Activated CD8-positive, alpha-beta memory T cell treated with anti-CD3 and anti-CD28 coated beads, Interleukin-2, amount 50 U/mL, for 4 hours (primary cell): ENCODE measurements at places on chromosomes 7 and 10.
A peak's percentile ranks its signal among the peaks of the same experiment; 100 is the strongest.

- DNase-seq, result no peak
Measured at GRCh38 chr7:35785250-35785649, 15.6 kb upstream of the SEPTIN7 start.

GRCh38 chr7:94848531-94848930 lies 58.9 kb upstream of the PPP1R9A start:
- no peak for DNase-seq

DNA sequence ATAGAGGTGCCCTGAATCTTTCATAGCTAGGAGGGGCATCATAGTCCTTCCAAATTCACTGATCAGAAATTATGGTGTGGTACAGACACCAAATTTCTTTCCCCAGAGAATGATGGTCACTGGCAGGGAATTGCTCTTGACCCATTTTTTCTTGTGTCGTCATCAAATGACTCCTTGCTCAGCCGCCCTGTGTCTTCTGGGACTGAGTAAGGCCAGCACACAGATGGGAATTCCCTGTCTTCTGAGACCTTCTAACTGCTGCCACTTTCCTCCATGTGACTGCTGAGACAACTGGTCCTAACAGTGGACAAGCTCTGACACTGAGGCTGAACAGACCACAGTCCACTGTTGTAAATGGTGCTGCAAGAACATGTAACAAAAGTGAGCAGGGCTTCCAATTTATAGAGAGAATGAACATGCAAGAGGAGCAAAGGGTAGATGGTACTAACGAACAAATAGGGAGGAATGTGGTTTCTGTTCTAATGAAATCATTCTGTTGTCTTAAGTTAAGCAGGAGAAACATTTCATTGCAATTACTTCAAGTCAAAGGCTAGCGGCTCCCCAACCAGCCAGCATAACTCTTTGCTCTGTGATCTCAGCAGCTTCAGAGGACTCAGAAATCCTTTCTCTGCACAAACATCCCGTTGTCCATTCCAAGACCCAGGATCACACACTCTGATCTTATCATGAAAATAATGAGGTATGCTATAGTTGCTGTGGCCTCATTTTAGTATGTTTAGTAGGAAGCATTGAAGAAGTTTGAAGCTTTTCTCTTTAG lies 235.9 kb upstream of the PRSS1 start:
- no peak for DNase-seq

GRCh38 chr7:78176171-78176570 lies 377.6 kb downstream of the PHTF2 start:
- no peak for DNase-seq

GRCh38 chr10:129622736-129623135 lies 155.7 kb downstream of the MGMT start:
- DNase-seq, result no peak

DNA sequence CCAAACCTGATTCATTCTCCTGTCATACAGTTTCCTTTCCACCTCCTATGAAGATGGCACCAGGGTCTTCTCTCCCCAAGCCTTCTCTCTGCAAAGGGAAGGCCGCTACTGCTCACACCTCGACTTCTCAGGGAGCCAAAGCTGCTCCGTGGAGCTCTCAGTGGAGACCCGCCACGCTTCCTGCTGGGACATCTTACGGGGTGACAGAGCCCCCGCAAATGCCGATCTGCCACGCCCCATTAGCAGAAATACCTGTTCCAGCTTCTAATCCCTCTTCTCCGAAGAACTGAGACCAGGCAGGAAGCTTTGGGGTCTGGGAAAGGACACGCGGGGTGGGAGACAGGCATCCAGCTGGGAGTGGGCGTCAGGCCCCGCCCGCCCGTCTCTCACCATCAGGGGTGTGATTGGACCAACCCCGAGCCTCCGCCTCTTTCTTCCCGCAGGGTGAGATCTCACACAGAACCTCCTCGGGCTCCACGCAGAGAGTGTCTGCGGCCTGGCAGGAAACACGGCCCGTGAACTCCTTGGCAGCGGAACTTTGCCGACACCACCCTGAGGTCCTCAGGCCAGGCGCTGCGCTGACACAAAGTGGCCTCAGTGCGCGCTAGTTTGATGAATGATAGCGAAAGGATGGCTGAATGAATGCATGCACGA lies 12.0 kb upstream of the CALML5 start:
- no peak for DNase-seq

DNA sequence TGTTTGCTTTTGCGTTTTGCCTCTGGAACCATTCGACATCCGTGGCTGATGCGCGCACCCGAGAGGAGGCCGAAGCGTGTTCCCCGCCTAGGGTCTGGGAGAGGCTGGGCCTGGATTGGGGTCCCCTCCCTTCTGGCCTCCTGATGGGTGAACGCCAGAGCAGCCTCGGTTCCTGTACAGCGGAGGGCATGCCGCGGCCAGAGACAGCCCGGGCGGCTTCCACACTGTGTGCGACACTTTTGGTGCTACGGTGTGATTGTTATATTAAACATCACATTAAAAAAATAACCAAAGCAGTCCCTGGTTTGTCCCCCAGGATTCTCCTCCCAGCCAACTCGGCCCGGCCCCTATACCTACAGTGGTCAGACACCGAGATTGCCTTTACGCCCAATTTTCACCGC lies 3.7 kb upstream of the HOXA7 start:
- peak; percentile 27 for DNase-seq

DNA sequence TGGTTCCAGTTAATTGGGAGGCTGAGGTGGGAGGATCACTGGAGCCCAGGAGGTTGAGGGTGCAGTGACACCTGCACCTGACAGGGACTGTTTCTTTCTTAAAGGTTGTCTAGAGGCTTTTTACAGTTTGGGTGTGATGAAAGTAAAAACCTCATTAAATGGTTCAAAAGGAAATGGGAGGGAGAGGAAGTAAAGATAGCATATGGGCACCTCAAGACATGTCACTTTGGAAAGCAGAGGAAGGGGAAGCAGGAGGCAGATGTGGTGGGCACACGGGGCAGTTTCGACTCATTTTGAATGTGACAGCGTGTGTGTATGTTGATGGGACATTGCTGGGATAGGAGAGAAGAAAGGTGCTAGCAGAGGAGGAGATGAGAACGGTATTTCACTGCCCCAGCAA lies 203.1 kb downstream of the MLLT10 start:
- DNase-seq, result no peak

DNA sequence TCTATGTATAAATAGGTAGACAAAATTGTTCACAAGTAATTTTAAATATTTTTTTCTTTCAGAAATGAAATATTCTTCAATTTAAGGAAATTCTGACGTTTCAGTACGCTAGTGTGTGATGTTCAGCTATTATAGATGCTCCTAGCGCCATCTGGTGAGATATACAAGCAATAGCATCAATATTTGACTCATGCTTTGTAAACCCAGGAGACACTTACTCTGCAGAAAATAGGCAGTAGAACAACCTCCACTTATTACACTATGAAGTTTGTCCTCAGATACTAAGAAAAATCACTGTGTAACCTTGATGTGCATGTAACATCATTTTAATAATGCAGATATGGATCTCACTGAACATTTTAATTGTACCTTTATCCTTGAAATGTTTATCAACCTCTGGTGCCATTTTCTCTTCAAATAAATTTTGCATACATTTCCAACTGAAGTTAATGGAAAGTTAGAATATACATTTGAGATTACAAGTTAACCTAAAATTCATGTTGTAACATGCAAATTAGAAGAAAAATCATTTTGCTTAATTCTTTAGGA lies 151.5 kb upstream of the FAM3C start:
- no peak for DNase-seq

DNA sequence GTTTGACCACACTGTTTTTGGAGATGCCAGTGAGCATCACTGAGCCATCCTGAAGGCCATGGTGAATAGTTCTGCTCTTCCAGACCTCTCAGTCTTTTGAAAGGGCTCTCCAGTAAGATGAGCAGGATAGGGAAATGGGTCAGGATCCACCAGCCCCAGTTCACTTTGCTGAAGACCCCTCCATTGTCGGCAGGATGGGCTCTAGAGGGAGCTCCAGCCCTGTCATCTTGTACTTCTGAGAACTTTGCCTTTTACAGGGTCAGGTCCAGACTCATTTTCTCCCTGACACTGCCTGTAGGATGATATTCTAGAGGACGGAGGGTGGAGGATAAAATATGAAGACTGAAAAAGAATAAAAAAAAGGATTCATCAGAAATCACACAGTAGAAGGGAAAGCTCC lies 13.1 kb downstream of the LHFPL3 start:
- DNase-seq, result no peak

DNA sequence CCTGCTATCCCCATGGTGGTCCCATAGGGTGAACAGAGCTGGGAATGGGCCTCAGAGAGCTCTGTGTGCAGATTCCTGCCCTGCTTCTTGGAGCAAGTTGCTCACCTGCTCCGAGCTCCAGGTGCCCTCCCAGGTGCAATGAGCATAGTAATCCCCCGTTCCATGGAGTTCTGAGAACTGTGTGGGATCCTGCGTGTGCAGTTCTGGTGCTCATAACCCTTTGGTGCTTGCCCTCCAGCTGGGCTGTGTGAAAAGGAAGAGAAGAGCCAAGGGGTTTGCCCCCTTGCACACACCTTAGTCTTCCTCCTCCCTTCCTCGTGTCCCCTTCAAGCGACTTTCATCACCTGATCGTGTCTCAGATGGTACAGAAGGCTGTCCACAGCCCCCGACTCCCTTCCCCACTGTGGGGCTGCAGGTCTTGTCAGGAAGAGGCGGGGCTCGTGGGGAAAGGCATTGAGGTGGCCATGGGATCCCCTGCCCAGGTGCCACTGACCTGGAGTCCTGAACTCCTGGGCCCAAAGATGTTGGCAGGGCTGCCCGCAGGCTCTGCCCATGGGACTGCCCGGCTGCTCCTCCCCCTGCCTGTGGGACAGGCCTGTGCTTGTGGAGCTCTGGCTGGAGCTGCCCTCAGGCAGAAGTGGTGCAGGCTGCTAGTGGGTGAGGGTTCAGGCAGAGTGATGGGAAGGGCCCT lies 21.9 kb upstream of the ZNF488 start:
- no peak for DNase-seq

DNA sequence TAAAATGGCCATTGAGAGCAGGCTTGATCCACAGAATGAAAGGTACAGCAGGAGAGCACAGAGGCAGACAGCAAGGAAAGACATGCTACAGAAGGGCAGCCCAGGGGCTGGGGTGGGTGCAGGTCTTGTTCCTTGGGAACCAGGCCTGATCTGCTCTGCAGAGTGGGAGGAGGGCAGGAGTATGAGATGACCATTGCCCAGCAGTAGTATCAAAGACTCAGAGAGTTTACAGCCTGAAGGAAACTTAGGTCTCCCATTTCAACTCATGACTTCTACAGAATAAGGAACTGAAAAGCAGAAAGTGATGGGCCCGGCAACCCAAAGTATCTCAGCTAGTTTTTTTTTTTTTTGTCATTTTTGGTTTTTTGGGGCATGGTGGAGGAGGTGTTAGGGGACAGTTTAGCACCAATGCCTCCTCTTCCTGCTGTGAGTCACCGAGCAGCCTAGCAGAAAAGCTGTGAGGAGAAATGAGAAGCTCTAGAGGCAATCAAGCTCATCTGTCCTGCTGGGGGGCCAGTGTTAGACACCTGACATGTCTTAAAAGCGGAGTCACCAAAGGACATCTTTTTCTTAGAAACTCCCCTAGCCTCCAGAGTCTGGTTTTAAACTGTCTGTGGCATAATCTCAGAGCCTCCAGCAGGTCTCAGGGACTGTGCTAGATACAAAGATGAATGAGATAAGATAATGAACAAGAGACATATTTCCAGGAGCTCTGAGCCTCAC lies 34.3 kb upstream of the HERPUD2 start:
- DNase-seq, result peak; percentile 54

DNA sequence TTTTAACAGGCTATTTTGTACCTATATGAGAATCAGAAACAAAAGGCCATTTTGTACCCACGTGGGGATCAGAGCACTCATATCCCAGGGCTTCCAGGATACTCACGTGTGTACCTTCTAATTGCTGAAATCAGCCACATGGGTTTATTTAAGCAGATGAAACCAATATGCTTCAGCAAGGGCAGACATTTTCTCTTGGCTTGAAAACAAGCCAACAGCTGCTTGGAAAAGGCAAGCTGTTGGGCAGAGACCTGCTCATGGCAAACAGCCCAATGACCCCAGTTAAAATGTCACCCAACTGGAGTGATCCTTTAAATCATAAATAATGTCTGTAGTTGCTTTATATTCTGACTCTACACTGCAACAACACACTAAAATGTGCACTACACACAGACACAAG lies 26.5 kb upstream of the TOMM7 start:
- DNase-seq, result no peak

- DNase-seq, result no peak
Measured at GRCh38 chr7:103445228-103446048, 569 bp downstream of the SLC26A5 start.

- DNase-seq, result no peak
Measured at GRCh38 chr7:28169230-28169629, 11.4 kb downstream of the JAZF1 start.

GRCh38 chr10:103905441-103905840 lies 12.5 kb downstream of the STN1 start:
- DNase-seq, result no peak

DNA sequence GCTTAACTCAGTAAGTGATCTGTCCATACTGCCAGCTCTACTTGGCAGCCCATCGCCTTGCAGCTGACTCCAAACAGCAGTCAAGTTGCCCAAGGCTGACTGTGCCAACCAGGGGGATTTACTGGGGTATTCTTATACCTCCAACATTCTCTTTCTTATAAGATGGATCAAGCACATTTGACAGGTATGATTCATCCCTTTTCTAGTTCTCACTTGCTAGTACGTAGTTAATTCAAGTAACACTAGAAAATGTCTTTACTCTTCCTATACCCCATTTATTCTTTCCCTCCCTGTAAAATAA lies 77.0 kb downstream of the SLC25A13 start:
- DNase-seq, result no peak

DNA sequence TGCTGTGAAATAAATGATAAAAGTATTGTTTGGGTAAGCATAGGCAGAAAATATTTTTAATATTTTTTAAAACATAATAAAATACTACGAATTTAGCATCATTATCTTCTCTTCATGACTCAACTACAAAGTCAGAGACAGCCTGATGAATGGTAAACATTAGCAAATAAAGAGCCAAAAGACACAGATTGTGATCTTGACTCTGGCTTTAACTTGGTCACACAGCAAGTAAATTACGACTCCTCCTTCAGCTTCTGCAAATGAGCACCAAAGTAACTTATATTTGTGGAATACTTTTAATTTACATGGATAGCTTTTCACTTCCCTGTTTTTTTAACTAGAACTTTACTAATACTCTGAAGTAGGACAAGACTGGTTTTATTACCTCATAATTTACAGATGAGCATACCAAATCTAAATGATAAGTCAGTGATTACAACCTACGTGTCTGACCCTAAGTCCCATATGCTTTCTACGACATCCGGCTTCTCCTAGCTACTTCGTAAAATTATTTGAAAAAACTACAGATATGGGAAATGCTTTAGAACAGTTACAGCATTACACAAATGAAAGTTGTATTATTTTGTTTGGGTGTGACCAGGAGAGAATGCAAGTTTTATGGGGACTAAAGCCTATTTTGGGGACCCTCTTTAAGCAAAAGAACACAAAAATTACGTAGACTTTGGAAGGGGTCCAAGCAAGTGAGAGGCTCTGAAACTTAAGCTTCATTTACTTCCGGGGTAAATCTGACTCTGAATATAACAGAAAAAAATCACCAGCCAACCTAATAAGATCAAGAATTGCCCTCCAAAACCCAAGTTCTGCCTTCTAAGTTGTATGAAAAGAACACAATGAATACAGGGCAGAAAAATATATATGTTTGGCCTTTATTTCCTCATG lies 133.8 kb downstream of the CPEB3 start:
- no peak for DNase-seq
